ENCODE measurements at places on chromosomes 16 and 17.

GRCh38 chr16:630815-631405, at the start of gene WFIKKN1:
Gene WFIKKN1, plus strand, starts transcription at chr16:630985. Its CDS starts 269 bp downstream, at chr16:631254.
- no peak for DNase-seq

DNA sequence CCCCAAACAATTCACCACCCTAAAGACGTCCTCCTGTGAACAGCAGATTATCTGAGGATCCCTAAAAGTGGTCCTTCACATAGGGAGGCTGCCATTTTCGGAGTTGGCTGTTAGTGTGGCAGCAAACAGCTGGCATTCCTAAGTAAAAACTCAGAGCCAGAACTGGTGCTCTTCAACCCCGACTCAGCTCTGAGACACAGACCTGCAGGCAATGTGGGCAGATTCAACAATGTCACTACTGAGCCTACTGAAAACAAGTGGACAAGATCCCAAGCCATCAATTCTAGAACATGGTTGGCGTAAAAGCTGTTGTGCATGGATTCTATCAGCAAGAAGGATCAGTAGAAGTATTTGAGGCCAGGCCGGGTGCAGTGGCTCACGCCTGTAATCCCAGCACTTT, 247.2 kb downstream of the NTN1 start:
- DNase-seq: peak; percentile 24

DNA sequence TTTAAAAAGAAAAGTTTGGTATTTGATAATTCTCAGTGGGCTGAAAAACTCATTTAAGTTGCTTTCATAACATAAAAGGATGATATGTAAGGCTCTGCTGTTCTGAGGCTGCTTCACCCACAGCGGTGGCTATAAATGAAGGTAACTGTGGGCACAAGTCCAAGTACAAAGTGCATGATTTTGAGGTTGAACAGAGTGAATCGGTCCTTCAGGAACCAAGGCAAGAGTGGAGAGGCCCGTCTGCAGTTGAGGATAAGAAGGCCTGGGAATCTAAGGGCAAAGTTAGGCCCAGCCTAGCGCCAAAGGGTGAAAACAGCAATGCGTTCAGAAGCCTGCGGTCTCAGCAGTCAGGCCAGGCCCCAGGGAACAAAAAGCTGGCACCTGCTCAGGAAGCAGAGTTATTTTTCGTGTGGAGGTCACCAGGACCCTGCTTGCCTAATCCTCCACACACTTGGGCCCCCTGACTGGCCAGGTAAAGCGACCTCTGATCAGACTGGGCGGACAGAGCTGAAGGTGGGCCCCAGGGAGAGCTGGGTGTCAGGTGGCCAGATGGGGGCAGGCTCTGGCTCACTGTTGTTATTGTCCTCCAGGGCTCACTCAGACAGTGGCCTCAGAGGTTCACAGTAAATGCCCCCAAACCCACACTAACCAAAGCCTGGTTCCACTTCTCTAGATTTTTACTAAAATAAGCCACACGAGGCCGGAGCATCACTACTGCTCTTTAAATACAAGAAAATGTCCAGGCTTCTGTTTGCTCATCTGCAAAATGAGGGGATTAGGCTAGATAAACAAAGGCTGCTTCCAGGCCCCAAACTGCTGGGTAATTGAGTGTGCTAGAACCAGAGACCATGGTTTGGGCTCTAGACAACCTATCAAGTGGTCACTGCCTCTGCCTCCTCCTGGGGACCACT, 46.5 kb downstream of the TEX2 start:
- peak; percentile 32 for DNase-seq

GRCh38 chr17:44533533-44534246, 23.6 kb upstream of the FZD2 start:
- peak; percentile 90 for DNase-seq

DNA sequence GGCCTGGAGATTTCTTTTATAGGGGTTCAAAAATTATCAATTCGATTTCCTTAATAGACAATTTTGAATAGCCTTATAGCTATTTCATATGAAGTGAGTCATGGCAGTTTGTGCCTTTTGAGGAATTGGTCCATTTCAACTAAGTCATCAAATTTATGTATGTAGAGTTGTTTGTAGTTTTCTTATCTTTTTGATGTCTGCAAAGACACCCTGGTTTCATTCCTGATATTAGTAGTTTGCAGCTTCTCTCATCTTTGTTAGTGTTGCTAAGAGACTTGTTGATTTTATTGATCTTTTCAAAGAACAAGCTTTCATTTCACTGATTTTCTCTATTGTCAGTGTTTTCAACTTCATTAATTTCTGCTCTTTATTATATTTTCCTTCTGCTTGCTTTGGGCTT, 44.2 kb downstream of the N4BP1 start:
- DNase-seq: no peak

- DNase-seq: no peak
Measured at GRCh38 chr16:78284326-78284725, 184.9 kb downstream of the WWOX start.

- no peak for DNase-seq
Measured at GRCh38 chr17:28949185-28950016, 1.9 kb downstream of the PHF12 start.

GRCh38 chr17:64281962-64282752, 19.1 kb upstream of the TEX2 start:
- DNase-seq: peak; percentile 83

All from IMR-90 (cell line).